ENCODE measurements at places on chromosomes 3 and 15.

DNA sequence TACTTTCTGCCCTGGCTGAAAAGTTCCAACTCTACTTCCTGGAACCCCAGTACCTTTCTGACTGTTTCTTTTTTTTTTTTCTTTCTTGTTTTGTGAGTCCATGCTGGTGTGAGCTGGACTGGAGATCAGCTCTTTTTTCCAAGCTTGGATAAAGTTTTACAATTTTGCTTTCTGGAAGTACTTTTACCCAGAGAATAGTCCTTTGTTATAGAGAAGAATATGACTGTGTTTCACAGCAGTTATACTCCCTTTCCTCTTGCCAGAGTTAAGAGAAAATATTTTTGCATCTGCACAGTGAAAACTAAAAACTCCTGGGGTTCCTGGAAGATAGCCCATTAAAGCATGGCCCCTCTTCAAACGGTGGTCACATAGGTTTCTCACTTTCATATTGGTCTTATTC lies 1100.6 kb downstream of the OTOL1 start:
- no peak for DNase-seq

DNA sequence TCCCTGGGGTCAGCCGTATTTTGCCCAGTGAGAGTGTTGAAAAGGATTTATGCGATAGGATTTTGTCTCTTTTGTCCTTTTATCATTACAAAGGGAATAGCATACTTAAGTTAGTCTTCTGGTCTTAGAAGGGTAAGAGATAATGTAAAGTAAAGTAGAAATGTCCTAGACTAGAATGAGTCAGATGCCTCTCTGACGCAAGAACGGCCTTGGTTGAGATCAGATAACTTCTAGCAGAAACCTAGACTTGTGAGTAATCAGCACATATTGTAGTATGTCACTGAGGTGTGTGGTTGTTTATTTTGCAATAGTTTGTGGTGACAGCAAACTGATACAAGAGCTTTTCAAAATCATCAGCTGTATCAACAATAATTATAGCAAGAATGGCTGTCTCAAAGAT lies 866.1 kb downstream of the NSUN3 start:
- DNase-seq = no peak

DNA sequence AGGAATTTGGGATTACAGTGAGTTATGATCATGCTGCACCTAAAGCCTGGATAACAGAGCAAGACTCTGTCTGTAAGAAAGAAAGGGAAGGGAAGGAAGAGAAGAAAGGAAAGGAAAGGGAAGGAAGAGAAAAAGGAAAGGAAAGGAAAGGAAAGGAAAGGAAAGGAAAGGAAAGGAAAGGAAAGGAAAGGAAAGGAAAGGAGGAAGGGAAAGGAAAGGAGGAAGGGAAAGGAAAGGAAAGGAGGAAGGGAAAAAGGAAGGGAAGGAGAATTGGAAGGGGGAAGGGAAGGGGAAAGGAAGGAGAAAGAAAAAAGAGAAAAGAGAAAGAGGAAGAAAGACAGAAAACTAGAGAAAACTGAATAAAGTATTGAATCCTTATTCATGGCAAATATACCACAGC lies 359.8 kb downstream of the ULK4 start:
- no peak for DNase-seq

GRCh38 chr3:55483196-55484095 lies 3.7 kb downstream of the WNT5A start:
- no peak for DNase-seq

GRCh38 chr3:4972652-4973643 lies 6.3 kb upstream of the BHLHE40 start:
- DNase-seq = no peak

DNA sequence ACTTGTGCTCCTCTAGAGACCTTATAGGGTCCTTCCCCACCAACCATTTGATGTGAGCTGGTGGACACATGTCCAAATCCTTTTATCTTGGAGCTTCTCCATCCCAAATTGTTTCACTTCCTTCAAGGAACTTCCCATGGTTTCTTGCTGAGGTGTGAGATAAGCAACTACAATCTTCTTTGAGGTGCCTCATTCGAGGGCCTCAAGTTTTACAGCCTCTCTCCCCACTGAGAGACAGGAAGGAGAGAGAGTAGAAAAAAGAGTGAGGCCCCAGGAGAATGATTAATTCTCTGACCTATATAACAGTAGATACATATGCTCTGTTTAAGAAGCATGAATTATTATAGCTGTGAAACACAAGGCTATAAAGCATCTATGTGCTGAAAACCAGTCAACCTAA lies 70.5 kb downstream of the SUMF1 start:
- no peak for DNase-seq
